ENCODE measurements at places on chromosomes 5 and 9. TPM values are rescaled to one million over a fixed set of nuclear protein-coding genes. Genes with fewer than 3 reads are reported as not detected.

Gene ARL10
- total RNA-seq: 5.4 TPM

DNA sequence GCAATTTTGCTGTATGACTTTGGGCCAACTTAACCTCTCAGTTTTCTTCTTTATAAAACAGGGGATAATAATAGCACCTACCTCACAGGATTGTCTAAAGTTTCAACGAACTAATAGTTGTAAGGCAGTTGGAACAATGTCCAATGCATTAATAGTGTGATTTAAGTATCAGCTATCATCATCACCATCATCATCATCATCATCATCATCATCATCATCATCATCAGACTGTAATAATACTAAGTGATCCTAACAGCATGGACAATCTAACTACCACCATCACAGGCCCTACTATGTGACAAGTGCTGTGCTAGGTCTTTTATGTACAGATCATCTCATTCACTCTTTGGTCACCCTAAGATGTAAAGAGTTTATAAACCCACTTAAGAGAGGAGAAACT lies 196.0 kb downstream of the MAPKAP1 start:
- no peak overlapping the region for H3K4me3 ChIP-seq
- no peaks in the 10 kb centered on the region for H3K27me3 ChIP-seq
- H3K36me3 ChIP-seq: peaks cover 3% of the 10 kb centered on the region
- no peak overlapping the region for H3K27ac ChIP-seq
- peaks cover 11% of the 10 kb centered on the region for H3K4me1 ChIP-seq

- no peaks in the 10 kb centered on the region for H3K27me3 ChIP-seq
- no peaks in the 10 kb centered on the region for H3K36me3 ChIP-seq
- H3K4me3 ChIP-seq: no peak overlapping the region
Observed at GRCh38 chr9:19488721-19489120, 79.9 kb downstream of the ACER2 start.

- H3K27me3 ChIP-seq: no peaks in the 10 kb centered on the region
- no peaks in the 10 kb centered on the region for H3K4me1 ChIP-seq
- no peak for DNase-seq
- no peak overlapping the region for H3K4me3 ChIP-seq
- no peak overlapping the region for H3K27ac ChIP-seq
Observed at GRCh38 chr5:77133061-77133758, 46.1 kb upstream of the ZBED3 start.

DNA sequence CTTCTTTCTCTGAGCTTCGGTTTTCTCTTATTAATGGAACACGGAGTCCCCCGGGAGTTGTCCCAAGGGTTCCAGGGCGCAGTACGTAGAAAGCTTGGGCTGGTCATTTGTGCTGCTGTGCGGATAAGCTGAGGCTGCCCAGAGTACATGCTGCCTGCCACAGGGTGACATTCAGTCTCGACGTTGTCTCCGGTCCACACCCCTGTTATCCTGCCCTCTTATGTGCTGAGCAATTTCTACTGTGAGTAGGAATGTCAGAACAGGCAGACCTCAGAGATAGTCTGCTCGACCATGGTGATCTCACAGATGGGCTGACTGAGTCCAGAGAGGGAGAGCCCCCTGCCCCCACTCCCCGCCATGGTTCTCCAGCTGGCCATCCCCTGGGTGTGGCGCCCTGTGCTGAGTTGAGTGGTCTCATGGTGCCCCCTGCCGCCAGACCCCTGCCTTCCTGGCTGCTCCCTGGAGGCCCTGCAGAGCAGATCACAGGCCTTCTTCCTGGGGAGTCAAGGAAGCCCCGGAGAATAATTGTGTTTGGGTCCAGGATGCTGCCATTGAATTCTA lies 124.0 kb downstream of the RGS3 start:
- peaks cover 57% of the 10 kb centered on the region for H3K36me3 ChIP-seq
- no peak overlapping the region for H3K4me3 ChIP-seq
- H3K4me1 ChIP-seq: peaks cover 90% of the 10 kb centered on the region
- H3K27ac ChIP-seq: peak overlapping the region; percentile 76
- DNase-seq: peak; percentile 54

- no peak overlapping the region for H3K4me3 ChIP-seq
- peaks cover 24% of the 10 kb centered on the region for H3K4me1 ChIP-seq
- H3K27ac ChIP-seq: no peak overlapping the region
- no peak for DNase-seq
- H3K36me3 ChIP-seq: peaks cover 1% of the 10 kb centered on the region
Observed at GRCh38 chr5:440401-441201, 2.4 kb upstream of the EXOC3 start.

Gene PITX1
- 0.47 TPM for total RNA-seq

Gene EIF4E1B
- not detected for total RNA-seq

- H3K4me3 ChIP-seq: no peak overlapping the region
- DNase-seq: peak; percentile 92
- peaks cover 96% of the 10 kb centered on the region for H3K4me1 ChIP-seq
- peak overlapping the region; percentile 47 for H3K27ac ChIP-seq
- H3K36me3 ChIP-seq: no peaks in the 10 kb centered on the region
- no peaks in the 10 kb centered on the region for H3K27me3 ChIP-seq
Observed at GRCh38 chr5:139664086-139664693, 16.0 kb downstream of the CXXC5 start.

- H3K4me3 ChIP-seq: no peak overlapping the region
- no peaks in the 10 kb centered on the region for H3K27me3 ChIP-seq
- DNase-seq: no peak
- H3K36me3 ChIP-seq: no peaks in the 10 kb centered on the region
Observed at GRCh38 chr9:84177407-84177806, 163.2 kb downstream of the SLC28A3 start.

- H3K36me3 ChIP-seq: no peaks in the 10 kb centered on the region
- no peak for DNase-seq
- no peaks in the 10 kb centered on the region for H3K27me3 ChIP-seq
- no peak overlapping the region for H3K27ac ChIP-seq
- no peak overlapping the region for H3K4me3 ChIP-seq
- H3K4me1 ChIP-seq: no peaks in the 10 kb centered on the region
Observed at GRCh38 chr9:74838351-74838750, 49.4 kb downstream of the TRPM6 start.

DNA sequence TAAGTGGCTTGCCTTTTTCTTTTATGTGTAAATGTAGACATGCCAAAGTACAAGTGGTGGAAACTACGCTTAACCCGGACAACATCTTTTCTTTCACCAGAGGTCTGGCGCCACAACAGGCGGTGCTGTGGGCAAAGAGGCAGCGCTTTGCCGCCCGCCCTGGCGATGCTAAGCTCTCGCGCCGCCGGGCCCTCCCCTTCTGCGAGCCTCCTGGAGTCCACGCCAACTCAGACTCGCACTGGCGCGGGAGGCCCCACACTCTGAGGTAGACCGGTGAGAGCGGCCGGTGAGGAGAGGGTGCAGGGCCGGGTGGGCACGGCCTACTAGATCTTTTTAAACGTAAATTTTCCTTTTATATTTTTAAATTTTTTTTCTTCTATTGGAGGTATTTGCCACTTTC lies 2253.1 kb upstream of the C9orf72 start:
- no peak for DNase-seq
- no peak overlapping the region for H3K27ac ChIP-seq
- no peaks in the 10 kb centered on the region for H3K4me1 ChIP-seq
- H3K27me3 ChIP-seq: no peaks in the 10 kb centered on the region

GRCh38 chr5:2525351-2525750 lies 226.1 kb downstream of the IRX2 start:
- no peaks in the 10 kb centered on the region for H3K27me3 ChIP-seq
- no peak overlapping the region for H3K27ac ChIP-seq
- H3K4me3 ChIP-seq: no peak overlapping the region

Gene GPR151
- total RNA-seq: not detected

Gene RGS7BP
- 1.6 TPM for total RNA-seq

Gene OR1J2
- not detected for total RNA-seq

- H3K27ac ChIP-seq: no peak overlapping the region
- peak overlapping the region; percentile 93 for H3K4me3 ChIP-seq
- peaks cover 27% of the 10 kb centered on the region for H3K36me3 ChIP-seq
- H3K4me1 ChIP-seq: peaks cover 38% of the 10 kb centered on the region
Observed at GRCh38 chr9:136729144-136729543, 13.6 kb downstream of the LCN10 start.

GRCh38 chr5:169280286-169280685 lies 20.7 kb downstream of the SLIT3 start:
- no peaks in the 10 kb centered on the region for H3K36me3 ChIP-seq
- no peak for DNase-seq
- no peak overlapping the region for H3K27ac ChIP-seq
- no peak overlapping the region for H3K4me3 ChIP-seq
- no peaks in the 10 kb centered on the region for H3K27me3 ChIP-seq
- H3K4me1 ChIP-seq: peaks cover 5% of the 10 kb centered on the region

Gene ABCA2
- total RNA-seq: 45.0 TPM

- no peaks in the 10 kb centered on the region for H3K27me3 ChIP-seq
- no peaks in the 10 kb centered on the region for H3K4me1 ChIP-seq
- H3K27ac ChIP-seq: no peak overlapping the region
- H3K4me3 ChIP-seq: no peak overlapping the region
Observed at GRCh38 chr9:96129747-96130146, 172.2 kb downstream of the HSD17B3 start.

Gene GABRP
- total RNA-seq: 0.38 TPM

- H3K27me3 ChIP-seq: no peaks in the 10 kb centered on the region
- H3K4me3 ChIP-seq: no peak overlapping the region
- no peaks in the 10 kb centered on the region for H3K36me3 ChIP-seq
- H3K27ac ChIP-seq: no peak overlapping the region
- H3K4me1 ChIP-seq: no peaks in the 10 kb centered on the region
Observed at GRCh38 chr9:71108937-71109336, 12.5 kb downstream of the TRPM3 start.

DNA sequence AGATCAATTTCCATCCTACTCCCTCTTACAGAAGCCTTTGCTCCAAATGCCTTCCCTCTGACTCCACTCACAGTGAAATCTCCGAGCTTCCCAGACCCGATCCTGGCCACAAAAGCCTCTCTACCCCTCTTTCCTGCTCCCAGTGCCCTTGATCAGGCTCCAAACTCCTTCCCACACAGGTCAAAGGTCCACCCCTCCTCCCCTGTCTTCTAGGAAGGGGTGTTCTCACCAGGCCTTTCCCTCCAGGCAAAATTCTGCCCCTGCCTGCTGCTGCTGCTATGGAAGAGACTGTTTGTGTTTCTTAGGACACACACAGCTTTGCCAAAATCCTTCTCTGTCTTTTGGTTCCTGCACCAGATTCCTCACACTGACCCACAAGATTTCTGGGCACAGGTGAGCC lies 85.8 kb upstream of the ALDH1A1 start:
- DNase-seq: peak; percentile 42
- no peaks in the 10 kb centered on the region for H3K36me3 ChIP-seq
- H3K4me1 ChIP-seq: no peaks in the 10 kb centered on the region
- no peak overlapping the region for H3K4me3 ChIP-seq

DNA sequence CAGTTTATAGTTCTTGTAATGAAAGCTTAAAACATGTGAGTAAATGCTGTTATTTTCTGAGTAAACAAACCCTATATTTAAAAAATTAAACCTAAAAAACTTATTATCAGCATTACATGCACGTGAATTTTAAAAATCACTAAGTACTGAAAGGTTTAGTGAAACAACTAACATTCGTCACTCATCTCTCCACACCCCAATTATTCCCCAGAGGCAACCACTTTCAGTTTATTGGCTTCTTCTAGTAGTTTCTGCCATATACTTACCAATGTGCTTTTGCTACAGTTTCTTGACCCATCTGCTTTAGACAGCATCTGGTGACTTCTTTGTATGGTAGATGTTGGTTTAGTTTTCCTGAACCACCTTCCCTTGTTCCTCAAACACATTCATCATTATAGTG lies 58.1 kb downstream of the ANGPTL2 start:
- H3K36me3 ChIP-seq: no peaks in the 10 kb centered on the region
- H3K27ac ChIP-seq: no peak overlapping the region
- no peaks in the 10 kb centered on the region for H3K27me3 ChIP-seq
- DNase-seq: no peak
- H3K4me3 ChIP-seq: no peak overlapping the region
- H3K4me1 ChIP-seq: peaks cover 20% of the 10 kb centered on the region

DNA sequence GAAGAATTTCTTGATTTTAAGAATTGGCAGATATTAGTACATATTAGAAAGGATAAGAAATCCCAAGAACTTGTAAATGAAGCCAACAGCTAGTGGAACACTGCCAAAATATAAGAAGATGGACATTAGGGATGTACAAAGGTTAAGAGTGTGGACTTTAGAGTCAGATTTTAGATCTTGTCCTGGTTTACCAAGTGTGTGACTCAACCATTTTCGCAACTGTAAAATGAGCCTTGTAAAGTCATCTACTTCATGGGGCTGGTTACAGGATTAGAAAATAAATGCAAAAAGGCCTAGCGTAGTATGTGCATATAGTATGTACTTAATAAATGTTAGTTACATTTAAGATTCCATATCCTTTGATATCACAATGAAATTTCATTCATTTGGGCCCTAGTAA lies 260.0 kb downstream of the RAB3C start:
- H3K27ac ChIP-seq: no peak overlapping the region
- no peak for DNase-seq
- no peak overlapping the region for H3K4me3 ChIP-seq
- H3K27me3 ChIP-seq: no peaks in the 10 kb centered on the region
- H3K36me3 ChIP-seq: no peaks in the 10 kb centered on the region

GRCh38 chr5:101611039-101611438 lies 685.0 kb downstream of the SLCO4C1 start:
- no peak for DNase-seq
- no peak overlapping the region for H3K4me3 ChIP-seq
- H3K27me3 ChIP-seq: no peaks in the 10 kb centered on the region
- no peaks in the 10 kb centered on the region for H3K36me3 ChIP-seq

Gene MAMDC2
- 35.1 TPM for total RNA-seq

Gene CMYA5
- 2.0 TPM for total RNA-seq

GRCh38 chr9:107782381-107782780 lies 292.8 kb upstream of the KLF4 start:
- no peak overlapping the region for H3K4me3 ChIP-seq
- H3K27ac ChIP-seq: no peak overlapping the region
- no peak for DNase-seq
- no peaks in the 10 kb centered on the region for H3K27me3 ChIP-seq

DNA sequence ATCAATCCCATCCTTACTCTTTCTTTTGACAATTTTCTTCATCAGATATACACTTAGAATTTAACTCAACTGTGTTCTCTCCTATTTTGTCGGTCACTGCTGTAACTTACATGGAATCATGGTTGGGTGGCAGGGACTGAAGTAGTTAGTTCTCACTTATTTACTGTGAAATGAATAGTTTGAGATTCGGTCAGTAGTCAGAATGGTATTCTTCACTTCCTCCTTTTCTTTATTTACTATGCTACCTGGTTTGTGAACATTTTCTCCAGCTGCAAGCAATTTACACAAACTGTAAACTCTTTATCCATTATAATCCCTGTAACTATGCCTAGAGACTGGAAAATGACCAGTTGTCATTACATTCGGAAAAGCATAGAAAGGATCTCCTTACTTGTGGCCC lies 41.5 kb upstream of the GDNF start:
- H3K4me3 ChIP-seq: no peak overlapping the region
- no peak overlapping the region for H3K27ac ChIP-seq
- DNase-seq: no peak
- H3K27me3 ChIP-seq: no peaks in the 10 kb centered on the region

GRCh38 chr9:32502464-32502863 lies 23.5 kb downstream of the RIGI start:
- peaks cover 30% of the 10 kb centered on the region for H3K36me3 ChIP-seq
- no peak overlapping the region for H3K4me3 ChIP-seq
- no peaks in the 10 kb centered on the region for H3K27me3 ChIP-seq
- H3K27ac ChIP-seq: no peak overlapping the region
- no peaks in the 10 kb centered on the region for H3K4me1 ChIP-seq
- DNase-seq: no peak

Gene DHX29
- total RNA-seq: 22.2 TPM

Gene N4BP3
- total RNA-seq: 7.9 TPM

GRCh38 chr5:126640866-126641265 lies 40.1 kb downstream of the PHAX start:
- H3K27me3 ChIP-seq: no peaks in the 10 kb centered on the region
- no peak overlapping the region for H3K4me3 ChIP-seq
- no peaks in the 10 kb centered on the region for H3K36me3 ChIP-seq
- no peak overlapping the region for H3K27ac ChIP-seq
